ENCODE measurements at places on chromosomes 4 and X. TPM values are rescaled to one million over a fixed set of nuclear protein-coding genes. Genes with fewer than 3 reads are reported as not detected.
A peak's percentile ranks its signal among the peaks of the same experiment; 100 is the strongest.

The CHIC2 gene
- total RNA-seq: 9.8 TPM

DNA sequence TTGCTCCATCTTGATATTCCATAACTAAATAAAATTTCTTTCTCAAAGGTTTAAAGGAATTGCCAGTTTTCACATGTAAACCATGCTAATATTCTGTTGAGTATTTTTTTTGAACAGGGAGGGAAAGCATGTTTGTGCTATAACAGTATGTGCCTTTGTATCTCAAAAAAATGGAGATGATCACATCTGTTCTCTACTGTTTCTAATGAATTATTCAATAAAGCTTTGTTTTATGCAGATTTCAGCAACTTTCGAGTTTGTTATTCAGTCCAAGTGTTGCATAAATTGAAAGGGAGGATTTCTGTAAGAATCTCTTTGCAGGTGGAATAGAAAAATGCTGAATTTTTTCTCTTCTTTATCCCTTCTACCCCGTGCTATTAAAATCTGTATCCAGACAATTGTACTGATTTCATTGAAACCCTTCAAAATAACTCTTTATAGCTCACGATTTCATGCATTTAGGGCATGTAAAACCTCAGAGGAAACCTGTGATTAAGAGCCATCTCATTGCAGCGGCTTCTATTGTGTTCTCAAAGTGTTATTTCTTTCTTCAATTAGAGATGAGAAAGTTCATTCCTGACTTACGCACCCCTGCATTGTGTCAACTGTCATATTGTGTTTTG is 42.1 kb downstream of the NEIL3 start:
- no peak overlapping the region for H3K27ac ChIP-seq
- no peaks in the 10 kb centered on the region for H3K27me3 ChIP-seq
- peaks cover 12% of the 10 kb centered on the region for H3K36me3 ChIP-seq
- DNase-seq: no peak

- no peak overlapping the region for H3K27ac ChIP-seq
- H3K27me3 ChIP-seq: no peaks in the 10 kb centered on the region
- no peak overlapping the region for H3K4me3 ChIP-seq
- H3K4me1 ChIP-seq: no peaks in the 10 kb centered on the region
- peaks cover 3% of the 10 kb centered on the region for H3K36me3 ChIP-seq
Measured at GRCh38 chr4:98728433-98728832, 70.0 kb upstream of the TSPAN5 start.

DNA sequence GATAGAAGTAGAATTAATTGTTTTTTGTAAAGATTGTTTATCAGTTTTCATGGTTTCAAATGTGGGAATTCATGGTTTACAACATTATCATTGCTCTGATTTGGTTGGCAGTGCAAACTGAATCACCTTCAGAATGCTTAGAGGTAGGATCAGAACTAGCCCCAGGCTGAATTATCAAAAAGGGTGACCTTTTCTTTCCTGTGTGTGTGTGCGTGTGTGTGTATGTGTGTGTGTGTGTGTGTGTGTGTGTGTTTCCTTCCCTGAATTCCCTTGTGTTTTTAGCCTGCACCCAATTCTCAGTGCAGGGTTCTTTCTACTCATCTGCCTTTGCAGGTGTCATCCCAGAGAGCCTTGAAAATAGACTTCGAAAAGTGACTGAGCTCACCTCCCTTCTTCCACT is 125.0 kb downstream of the BMPR1B start:
- H3K4me3 ChIP-seq: no peak overlapping the region
- no peak for DNase-seq
- H3K27me3 ChIP-seq: no peaks in the 10 kb centered on the region
- no peaks in the 10 kb centered on the region for H3K36me3 ChIP-seq

The RNF150 gene
- total RNA-seq: 3.7 TPM

The CPLX1 gene
- total RNA-seq: 0.90 TPM

GRCh38 chr4:123936621-123937043 is 540.0 kb downstream of the SPRY1 start:
- H3K27me3 ChIP-seq: no peaks in the 10 kb centered on the region
- no peak for DNase-seq

GRCh38 chr4:140374130-140374477 is 658 bp downstream of the SCOC start:
- no peak for DNase-seq
- no peaks in the 10 kb centered on the region for H3K4me1 ChIP-seq
- H3K36me3 ChIP-seq: peaks cover 4% of the 10 kb centered on the region
- H3K27ac ChIP-seq: no peak overlapping the region

GRCh38 chr4:130689181-130689580 is 1593.2 kb downstream of the C4orf33 start:
- no peak overlapping the region for H3K27ac ChIP-seq
- no peak for DNase-seq
- H3K4me3 ChIP-seq: no peak overlapping the region
- no peaks in the 10 kb centered on the region for H3K27me3 ChIP-seq

- DNase-seq: peak; percentile 33
- H3K4me3 ChIP-seq: no peak overlapping the region
- H3K27ac ChIP-seq: no peak overlapping the region
- H3K27me3 ChIP-seq: no peaks in the 10 kb centered on the region
Measured at GRCh38 chrX:69173906-69174305, 8.7 kb upstream of the PJA1 start.

DNA sequence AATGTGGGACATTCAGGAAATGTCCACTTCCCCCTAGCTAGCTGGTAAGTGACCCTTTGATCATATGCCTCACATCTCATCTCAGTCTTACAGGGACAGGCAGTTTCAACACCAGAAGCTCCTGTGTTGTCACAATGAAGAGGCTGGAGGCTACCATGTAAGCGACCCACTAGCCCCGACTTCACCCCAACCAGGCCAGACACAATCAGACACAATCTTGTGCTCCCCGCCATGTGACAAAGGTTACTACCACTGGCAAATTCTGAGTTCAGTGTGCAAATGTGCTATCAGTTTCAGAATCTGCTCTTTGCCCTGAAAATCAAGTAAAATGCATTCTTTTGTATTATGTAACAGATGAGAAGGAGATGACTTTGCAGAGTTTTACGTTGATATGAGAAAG is 56.9 kb upstream of the STS start:
- H3K4me1 ChIP-seq: peaks cover 2% of the 10 kb centered on the region
- no peak for DNase-seq
- H3K4me3 ChIP-seq: no peak overlapping the region
- no peaks in the 10 kb centered on the region for H3K36me3 ChIP-seq
- H3K27ac ChIP-seq: no peak overlapping the region

The BEX1 gene
- total RNA-seq: 51.7 TPM

GRCh38 chr4:1750381-1751154 is 29.2 kb downstream of the TACC3 start:
- H3K27me3 ChIP-seq: no peaks in the 10 kb centered on the region
- no peak overlapping the region for H3K27ac ChIP-seq
- H3K4me3 ChIP-seq: no peak overlapping the region
- no peaks in the 10 kb centered on the region for H3K4me1 ChIP-seq

DNA sequence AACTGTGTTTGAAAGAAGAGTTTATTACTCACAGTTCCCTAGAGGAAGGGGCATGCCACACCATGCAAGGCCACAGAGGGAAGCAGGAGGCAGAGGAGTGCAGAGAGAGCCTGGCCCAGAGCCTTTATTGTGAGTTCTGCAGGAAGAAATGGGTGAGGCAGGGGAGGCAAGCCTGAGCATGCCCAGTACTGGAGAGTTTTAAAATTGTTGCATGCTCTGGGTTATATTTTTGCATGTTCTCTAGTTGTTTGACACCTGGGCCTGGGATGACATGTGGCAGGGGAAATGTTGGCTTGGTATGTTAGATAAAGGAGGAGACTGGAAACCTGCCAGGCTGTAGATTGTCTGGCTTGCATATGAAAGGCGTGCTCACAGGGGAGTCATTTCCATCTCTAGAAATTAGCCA is 19.7 kb upstream of the CRMP1 start:
- H3K4me3 ChIP-seq: peak overlapping the region; percentile 8
- DNase-seq: peak; percentile 57
- peaks cover 12% of the 10 kb centered on the region for H3K4me1 ChIP-seq
- peaks cover 2% of the 10 kb centered on the region for H3K36me3 ChIP-seq

DNA sequence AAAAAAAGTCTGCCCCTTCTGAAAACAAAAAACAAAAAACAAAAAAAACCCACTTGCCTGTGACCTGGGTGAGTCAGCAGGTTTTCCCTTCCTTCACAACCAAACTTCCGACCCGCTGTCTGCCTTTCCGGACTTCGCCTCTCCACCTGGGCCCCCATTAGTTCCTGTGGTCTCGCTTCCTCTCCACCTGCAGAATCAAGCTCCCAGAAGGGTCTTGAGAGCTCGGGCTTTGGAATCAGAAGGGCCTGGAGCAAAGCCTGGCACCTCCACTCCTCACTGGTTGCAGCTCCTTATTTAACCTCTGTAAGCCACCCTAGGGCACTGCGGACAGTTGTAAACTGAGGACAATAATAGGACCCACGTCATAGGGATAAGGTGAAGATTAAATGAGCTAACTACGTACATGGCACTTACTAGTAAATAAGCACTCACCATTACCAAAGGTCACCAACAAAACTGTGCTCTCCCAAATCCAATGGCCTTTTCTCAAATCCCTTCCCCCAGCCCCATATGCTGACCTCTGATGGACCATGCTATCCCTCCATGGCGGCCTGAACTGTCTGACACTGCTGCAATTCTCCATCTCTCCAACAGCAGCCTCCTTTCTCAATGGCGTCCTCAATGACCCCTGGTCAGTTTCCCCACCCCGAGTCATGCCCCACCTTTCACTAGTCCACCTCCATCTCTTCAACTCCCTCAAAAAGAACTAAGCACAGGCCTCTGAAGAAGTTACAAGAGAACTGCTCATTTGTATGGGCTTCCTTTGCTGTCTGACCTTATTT is 64.2 kb downstream of the IRF2 start:
- H3K4me3 ChIP-seq: no peak overlapping the region
- no peak overlapping the region for H3K27ac ChIP-seq
- H3K36me3 ChIP-seq: peaks cover 40% of the 10 kb centered on the region
- H3K27me3 ChIP-seq: no peaks in the 10 kb centered on the region
- peaks cover 6% of the 10 kb centered on the region for H3K4me1 ChIP-seq
- DNase-seq: no peak

The HSD17B13 gene
- total RNA-seq: not detected

DNA sequence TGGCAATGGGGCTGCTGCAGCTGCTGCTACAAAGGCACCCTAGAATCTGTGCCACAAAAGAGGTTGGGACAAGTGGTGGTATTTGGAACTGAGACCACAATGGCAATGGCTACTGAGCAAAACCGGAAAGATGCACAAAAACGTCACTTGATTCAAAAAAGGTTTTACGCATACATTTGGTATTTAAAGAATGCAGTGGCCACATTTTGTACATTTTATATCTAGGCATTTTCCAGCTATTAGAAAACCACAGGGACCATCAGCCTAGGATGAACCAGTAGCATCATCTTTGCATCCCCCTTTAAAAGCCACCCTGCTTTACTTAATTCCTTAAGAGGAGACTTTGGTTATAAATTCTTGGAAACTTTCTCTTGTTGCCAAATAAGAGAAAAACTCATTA is 104.8 kb upstream of the CXCL13 start:
- H3K27ac ChIP-seq: no peak overlapping the region
- H3K36me3 ChIP-seq: no peaks in the 10 kb centered on the region
- no peak overlapping the region for H3K4me3 ChIP-seq

The C1GALT1C1 gene
- 14.8 TPM for total RNA-seq

The SYN1 gene
- total RNA-seq: 11.7 TPM

DNA sequence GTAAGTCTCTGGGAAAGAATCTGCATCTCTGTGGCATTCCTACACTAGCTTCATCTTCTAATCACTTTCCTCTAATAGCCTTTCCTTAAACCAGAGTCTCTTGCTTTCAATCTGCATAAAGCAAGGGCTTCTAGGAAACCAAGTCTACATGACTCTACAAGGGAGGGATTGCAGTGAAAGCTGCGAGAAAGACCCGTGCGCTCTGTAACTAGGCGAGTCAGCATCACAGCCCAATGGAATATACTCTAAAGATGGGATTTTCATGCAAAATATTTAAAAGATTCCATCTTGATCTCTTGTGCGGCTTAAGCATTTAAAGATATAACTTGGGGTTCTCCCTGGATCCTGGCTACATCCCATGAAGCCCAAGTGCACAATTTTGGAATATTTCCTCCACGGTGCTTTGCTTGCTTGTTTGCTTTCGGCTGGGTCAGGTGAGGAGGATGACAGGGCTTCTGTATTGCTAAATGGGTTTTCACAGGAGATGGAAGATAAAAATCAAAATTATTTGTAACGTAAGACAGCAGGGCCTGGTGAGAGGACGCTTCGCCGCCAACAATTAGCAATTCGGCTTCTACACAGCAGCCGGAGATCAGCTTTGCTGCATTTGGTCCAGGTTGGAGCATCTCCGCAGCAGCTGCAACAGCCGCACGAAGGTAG is 687 bp upstream of the GRIA2 start:
- H3K27ac ChIP-seq: no peak overlapping the region
- H3K36me3 ChIP-seq: no peaks in the 10 kb centered on the region
- no peak overlapping the region for H3K4me3 ChIP-seq
- H3K27me3 ChIP-seq: peaks cover 24% of the 10 kb centered on the region
- no peak for DNase-seq
- H3K4me1 ChIP-seq: no peaks in the 10 kb centered on the region
